ENCODE measurements at places on chromosomes 1 and 21.

- no peak for DNase-seq
These were observed 48.7 kb downstream of the ELAVL4 start for GRCh38 chr1:50157306-50157941.

- DNase-seq, result no peak
These were observed 163.4 kb downstream of the RUNX1 start for GRCh38 chr21:34885626-34886239.

- DNase-seq, result no peak
These were observed 241.2 kb upstream of the MAP1LC3C start for GRCh38 chr1:242240077-242240476.

GRCh38 chr1:41639332-41639936 lies 155.0 kb upstream of the EDN2 start:
- peak; percentile 88 for DNase-seq

DNA sequence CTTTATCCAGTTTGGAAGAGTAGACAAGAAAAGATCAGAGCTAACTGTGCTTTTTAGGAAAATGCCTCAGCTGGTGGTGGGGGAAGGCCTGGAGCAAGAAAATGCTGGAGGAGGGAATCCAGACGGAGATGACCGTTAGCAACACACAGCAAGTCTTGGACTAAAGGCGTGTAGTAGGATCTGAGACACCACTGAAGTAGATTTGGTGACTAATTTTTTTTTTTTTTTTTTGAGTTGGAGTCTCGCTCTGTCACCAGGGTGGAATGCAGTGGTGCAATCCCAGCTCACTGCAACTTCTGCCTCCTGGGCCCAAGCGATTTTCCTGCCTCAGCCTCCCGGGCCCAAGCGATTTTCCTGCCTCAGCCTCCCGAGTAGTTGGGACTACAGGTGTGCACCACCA lies 41.2 kb downstream of the LPAR3 start:
- DNase-seq, result peak; percentile 92

DNA sequence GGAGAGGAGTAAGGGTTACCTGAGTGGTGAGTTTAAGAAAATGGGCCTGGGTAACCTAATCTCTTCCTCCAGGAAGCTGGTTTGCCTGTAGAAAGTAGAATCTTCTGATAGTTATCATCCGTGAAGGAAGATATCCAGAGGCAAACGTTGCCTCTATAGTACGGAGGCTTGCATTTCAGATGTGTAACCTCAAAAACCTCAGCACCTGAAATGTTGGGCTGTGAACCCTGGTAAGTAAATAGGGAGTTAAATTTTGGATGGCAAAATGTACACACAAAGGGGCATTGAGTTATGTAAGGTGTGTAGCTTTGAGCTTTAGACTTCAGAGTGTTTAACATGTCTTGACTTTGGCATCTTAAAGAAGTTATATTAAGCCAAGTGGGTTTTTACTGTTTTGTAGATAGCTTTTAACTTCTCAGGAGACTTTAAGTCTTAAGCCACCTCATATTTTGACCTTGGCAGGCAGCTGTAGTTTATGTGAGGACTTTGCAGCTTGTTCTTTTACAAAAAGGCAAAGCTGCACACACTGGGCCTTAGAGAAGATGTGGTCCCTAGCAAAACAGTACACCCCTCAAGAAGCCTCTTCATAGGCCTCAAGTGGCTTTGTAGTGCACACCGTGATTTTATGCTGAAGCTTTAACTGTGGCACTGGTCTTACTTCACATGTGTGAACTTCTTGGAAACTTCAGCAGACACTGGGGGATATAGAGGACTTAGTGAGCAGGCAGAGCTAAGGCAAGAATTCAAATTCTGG lies 83.4 kb downstream of the SNRPE start:
- no peak for DNase-seq

GRCh38 chr1:203038217-203038741 lies 12.0 kb downstream of the PPFIA4 start:
- DNase-seq, result peak; percentile 65

- no peak for DNase-seq
These were observed 6.7 kb downstream of the DEPDC1 start for GRCh38 chr1:68490046-68490651.

- peak; percentile 14 for DNase-seq
These were observed 5.5 kb upstream of the AGTRAP start for GRCh38 chr1:11730429-11730891.

DNA sequence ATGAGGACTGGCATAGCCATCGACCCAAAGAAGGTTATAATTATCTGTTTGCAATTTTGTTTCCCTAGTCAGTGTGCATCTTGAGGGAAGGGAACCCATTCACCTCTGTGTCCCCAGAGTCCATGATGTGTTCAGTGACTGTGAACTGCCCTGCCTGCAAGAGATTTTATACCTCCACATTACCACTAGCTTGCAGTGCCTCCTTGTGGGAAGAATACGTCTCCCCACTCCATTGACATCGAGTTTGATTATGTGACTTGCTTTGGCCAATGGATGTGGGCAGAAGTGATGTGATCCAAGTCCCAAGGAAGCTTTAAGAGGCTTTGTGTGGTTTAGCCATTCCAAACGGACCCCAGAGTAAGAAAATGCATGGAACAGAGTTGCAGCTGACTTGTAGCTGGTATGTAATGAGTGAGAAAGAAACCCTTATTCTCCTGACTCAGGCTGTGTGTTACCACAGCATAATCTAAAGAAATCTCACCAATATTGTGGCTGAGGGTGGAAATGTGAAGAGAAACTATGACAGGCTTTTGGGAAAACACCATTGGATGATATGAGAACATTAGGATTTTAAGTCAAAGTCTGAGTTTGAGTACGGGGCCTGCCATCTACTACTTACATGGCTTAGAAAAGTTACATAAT lies 47.8 kb upstream of the NRDC start:
- peak; percentile 79 for DNase-seq

DNA sequence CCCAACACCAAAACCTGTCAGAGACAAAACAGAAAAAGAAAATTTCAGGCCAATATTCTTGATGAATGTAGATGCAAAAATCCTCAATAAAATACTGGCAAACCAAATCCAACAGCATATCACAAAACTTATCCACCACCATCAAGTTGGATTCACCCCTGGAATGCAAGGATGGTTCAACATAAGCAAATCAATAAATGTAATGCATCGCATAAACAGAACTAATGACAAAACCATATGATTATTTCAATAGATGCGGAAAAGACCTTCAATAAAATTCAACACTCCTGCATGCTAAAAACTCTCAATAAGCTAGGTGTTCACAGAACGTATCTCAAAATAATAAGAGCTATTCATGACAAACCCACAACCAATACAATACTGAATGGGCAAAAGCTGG lies 3.8 kb upstream of the OR2L5 start:
- DNase-seq, result no peak

DNA sequence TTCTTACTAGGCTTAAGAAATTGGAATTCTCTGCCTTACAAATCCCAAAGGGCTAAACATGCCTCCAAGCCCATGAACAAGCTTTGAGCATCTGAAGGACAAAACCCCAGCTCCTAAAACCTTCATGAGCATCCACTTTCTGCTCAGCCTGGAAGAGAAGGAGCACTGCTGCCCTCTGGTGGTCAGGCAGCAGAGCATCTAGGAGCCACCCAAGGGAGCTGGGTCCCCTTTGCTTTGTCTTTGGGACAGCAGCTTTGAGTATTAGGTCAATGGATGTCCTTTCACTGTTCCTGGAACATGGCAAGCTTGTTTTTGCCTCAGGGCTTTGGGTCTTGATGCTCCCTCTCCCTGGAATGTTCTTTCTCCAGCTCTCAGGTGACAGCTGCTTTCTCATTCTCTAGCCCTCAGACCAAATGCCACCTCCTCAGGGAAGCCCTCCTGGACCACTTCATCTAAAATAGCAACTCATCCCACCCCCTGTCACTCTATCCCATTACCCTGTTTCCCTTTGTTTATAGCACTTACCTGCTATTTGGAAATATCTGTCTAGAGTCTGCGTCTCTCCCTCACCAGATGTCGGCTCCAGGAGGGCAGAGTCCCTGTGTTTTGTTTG lies 25.7 kb downstream of the RAB7B start:
- DNase-seq, result peak; percentile 81

DNA sequence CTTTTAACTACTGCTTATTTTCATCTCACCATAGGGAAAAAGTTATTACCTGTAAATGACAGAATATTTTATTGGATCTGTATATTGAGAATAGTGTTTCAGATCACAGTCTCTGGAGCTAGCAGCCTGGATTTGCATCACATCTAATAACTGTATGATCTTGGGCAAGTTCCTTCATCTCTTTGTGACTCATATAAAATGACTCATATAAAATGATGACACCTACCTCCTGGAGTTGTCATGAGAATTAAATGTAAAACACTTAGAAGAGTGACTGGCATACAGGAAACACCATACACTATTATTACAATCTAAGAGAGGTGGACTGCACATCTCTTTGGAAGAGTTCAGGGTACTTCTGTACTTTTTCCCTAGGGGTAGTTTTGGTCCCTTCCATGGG lies 421.3 kb downstream of the NEGR1 start:
- DNase-seq, result peak; percentile 76

DNA sequence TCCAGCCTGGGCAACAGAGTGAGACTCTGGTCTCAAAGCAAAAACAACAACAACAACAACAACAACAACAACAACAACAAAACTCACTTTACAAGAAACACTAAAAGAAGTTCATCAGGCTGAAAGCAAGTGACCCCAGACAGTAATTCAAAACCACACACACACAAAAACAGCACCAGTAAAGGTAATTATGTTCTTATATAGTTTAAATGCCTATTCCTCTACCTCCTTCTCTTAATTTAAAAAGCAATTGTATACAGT lies 1.7 kb downstream of the C1orf174 start:
- no peak for DNase-seq

- DNase-seq, result no peak
These were observed 11.9 kb upstream of the PTCH2 start for GRCh38 chr1:44854970-44855369.

DNA sequence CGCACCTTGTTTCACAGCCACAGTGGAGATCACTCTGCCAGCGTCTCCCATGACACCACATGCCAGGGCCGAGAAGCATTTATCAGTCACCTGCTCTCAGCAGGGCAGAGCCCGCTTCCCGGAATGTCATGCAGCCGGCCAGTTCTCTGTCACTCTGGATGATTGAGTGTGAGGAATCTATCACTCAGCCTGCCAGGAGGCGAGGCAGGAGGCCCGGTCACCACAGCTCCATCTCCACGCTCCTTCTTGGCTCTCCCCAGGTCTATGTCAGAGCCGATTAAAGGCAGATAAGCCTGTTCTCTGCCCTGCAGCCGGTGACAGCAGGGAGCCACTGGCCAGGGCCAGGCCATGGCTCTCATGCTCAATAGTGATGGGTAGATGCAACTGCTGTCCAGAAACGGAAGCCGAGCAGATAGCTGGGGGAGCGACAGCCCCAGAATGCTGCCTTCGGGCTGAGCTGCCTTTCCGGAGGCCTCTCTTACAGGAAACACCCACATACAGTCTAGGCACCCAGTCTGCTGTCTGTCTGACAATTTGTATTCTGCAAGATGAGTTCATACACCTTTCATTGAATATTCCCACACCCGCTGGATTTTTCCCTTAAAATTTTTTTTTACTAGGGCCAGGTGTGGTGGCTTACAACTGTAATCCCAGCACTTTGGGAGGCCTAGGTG lies 64.1 kb downstream of the ACTL8 start:
- DNase-seq, result no peak

GRCh38 chr1:184427722-184428121 lies 40.9 kb downstream of the C1orf21 start:
- no peak for DNase-seq

GRCh38 chr1:33709174-33709782 lies 154.6 kb upstream of the HMGB4 start:
- DNase-seq, result no peak

GRCh38 chr1:155184835-155185782 lies 11.5 kb downstream of the TRIM46 start:
- DNase-seq, result no peak

GRCh38 chr1:223411309-223411708 lies 18.1 kb downstream of the CCDC185 start:
- peak; percentile 63 for DNase-seq

GRCh38 chr1:240491796-240492195 lies 120.2 kb downstream of the GREM2 start:
- peak; percentile 28 for DNase-seq

GRCh38 chr1:44714532-44714931 lies 16.4 kb downstream of the RNU5D-1 start:
- DNase-seq, result no peak

Data from fibroblast of skin of right biceps (primary cell).